ENCODE measurements at places on chromosomes 1 and 21.

GRCh38 chr1:51439053-51439452 lies 80.0 kb downstream of the EPS15 start:
- no peak for DNase-seq

GRCh38 chr1:17845583-17845982 lies 90.5 kb downstream of the ACTL8 start:
- no peak for DNase-seq

GRCh38 chr1:2821966-2822620 lies 20.6 kb upstream of the TTC34 start:
- DNase-seq, result no peak

GRCh38 chr1:211843507-211844298 lies 13.1 kb upstream of the LPGAT1 start:
- DNase-seq, result no peak

DNA sequence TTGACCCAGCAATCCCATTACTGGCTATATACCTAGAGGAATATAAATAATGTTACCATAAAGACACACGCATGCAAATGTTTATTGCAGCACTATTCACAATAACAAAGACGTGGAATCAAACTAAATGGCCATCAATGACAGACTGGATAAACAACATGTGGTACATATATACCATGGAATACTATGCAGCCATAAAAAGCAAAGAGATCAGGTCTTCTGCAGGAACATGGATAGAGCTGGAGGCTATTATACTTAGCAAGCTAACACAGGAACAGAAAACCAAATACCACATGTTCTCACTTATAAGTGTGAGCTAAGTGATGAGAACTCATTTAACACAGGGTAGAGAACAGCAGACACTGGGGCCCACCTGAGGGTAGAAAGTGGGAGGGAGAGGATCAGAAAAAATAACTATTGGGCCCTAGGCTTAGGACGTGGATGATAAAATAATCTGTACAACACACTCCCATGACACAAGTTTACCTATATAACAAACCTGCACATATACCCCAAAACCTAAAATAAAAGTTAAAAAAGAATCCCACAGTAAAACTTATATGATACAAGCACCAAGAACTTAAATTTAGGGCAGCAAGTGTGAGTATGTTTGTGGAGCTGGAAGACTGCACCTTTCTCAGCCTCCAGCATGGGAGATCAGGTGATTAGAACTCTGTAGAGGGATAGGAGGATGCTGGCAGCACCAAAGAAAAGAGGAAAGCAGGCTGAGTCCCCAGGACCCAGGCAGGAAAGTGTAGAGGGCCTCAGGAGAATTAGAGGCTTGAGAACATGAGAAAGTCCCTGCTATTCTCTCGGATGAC lies 320.8 kb upstream of the USP24 start:
- DNase-seq, result no peak

GRCh38 chr1:79226963-79227362 lies 220.4 kb upstream of the ADGRL4 start:
- no peak for DNase-seq

- no peak for DNase-seq
Measured at GRCh38 chr21:42189431-42189830, 29.5 kb upstream of the ABCG1 start.

DNA sequence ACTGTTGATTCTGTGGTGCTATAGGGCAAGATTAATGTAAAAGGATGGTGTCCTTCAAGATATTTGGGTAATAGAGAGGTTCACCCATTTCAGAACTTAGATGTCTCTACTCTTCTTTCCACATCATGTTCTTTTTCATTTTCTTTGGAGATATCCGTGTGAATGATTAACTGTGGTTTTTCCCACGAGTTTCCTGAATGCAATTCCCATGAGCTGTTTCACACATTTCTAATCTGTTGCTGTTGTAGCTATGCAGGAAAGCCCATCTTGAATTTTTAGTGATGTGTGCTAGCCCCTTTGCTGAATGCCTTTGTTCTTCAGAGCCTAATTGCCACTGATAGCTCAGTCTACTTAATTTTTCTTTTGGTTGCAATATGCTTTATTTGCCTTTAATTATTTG lies 27.6 kb downstream of the SNX27 start:
- DNase-seq, result no peak

- peak; percentile 83 for DNase-seq
Measured at GRCh38 chr1:156725683-156726280, 2.5 kb upstream of the METTL25B start.

DNA sequence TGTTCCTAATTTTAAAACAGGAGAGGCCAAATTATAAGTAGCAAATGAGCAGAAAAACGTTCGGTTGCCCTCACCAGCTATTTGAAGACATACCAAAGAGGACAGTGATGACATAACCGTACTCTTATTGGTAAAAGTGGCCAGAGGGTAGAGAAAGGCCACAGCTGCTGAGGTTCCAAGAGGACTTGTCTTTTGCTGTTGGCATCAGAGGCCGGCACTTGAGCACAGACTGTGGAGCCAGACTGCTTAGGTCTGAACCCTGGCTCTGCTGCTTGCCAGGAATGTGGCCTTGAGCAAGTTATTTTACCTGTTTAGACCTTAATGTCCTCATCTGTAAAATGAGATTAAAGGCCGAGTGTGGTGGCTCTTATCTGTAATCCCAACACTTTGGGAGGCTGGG lies 14.9 kb downstream of the ETV3L start:
- no peak for DNase-seq

DNA sequence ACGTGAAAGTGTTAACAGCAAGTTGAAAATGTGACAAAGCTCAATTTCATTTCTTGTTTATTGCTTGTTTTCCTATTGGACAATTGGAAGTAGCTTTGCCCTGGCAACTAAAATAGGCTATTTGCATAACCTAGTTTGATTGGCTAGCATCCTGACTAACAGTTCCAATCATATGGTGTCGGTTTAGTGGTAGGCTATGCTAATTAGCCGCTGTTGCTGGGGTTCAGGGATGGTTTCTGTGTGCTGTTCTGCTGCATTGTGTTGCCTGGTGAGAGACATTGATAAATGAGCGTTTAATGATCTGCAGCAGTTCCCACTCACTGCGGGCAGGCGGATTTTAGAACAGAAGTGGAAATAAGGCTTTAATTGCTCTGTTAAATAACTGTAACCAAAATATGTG lies 68.5 kb downstream of the DYRK1A start:
- peak; percentile 50 for DNase-seq

DNA sequence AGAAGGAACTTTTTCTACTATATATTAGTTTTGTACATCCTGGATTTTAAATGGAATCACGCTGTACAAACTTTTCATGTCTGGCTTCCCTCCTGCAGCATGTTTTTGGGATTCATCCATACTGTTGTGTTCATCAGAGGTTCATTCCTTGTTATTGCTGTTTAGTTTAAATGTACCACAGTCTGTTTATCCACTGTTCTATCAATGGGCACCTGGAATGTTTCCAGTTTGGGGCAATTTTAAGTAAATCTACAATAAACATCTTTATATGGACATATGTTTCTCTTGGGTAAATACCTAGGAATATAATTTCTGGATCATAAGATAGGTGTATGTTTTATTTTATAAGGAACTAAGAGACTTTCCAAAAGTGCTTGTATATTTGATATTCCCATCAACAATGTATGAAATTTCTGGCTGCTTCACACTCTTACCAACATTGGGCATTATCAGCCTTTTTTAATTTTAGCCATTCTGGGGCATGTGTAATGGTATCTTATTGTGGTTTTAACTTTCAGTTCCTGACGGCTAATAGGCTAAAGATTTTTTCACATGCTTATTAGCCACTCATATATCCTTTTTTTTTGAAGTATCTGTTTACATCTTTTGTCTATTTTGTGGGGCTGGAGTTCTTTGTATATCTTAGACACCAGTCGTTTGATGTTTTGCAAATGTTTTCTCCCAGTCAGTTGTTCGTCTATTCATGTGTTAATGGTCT lies 48.8 kb downstream of the RPS6KC1 start:
- no peak for DNase-seq

DNA sequence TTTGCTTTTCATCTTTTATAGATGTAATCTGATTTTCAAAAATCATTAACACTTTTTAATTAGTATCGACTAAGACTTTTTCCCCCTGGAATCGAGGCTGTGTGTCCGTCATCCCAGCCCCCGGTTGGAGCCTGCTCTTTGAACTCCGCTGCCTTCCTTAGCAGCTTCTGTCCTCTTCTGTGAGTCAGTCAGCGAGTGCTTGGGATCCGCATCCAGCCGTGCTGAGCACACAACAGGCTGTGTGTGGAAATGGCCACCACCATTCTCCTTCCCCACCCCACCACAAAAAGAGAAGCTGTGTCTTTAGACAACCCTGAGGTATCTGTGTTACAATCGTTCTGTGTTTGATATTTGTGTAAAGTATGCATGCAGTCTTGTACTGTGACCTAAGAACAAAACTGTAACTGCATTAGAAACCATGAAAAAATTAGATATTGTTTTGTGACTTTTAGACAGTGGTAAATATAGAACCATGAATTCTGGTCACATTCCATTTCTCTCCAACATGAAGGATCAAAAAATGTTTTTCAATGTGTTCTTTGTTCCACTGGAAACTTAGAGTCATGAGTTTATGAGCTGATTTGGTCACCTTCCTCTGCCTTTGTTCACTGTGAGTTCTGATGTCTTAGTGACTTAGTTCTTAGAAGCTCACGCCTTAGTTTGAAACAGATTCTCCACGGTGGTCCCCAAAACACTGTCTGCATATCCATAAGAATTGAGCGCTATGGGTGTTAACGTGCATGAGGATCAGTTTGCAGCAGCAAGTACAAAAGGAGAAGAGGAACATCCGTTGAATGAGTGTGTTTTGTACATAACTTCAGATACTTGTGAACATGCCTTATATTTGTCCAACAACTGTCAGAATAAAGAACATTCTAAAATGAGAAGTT lies 64.7 kb downstream of the VPS26C start:
- DNase-seq, result no peak

GRCh38 chr1:110504226-110504625 lies 14.7 kb downstream of the KCNA10 start:
- no peak for DNase-seq

Measured in NCI-H345 (cell line).